Gastrocnemius medialis (tissue), 4 donors: ENCODE measurements at places on chromosomes 5 and 9. TPM values are rescaled to one million over a fixed set of nuclear protein-coding genes. Genes with fewer than 3 reads are reported as not detected.

SLC6A7 gene
- not detected for total RNA-seq

C5orf58 gene
- total RNA-seq = not detected

PHF24 gene
- total RNA-seq = not detected

FOXD4L6 gene
- not detected for total RNA-seq

SAXO1 gene
- not detected for total RNA-seq

DNA sequence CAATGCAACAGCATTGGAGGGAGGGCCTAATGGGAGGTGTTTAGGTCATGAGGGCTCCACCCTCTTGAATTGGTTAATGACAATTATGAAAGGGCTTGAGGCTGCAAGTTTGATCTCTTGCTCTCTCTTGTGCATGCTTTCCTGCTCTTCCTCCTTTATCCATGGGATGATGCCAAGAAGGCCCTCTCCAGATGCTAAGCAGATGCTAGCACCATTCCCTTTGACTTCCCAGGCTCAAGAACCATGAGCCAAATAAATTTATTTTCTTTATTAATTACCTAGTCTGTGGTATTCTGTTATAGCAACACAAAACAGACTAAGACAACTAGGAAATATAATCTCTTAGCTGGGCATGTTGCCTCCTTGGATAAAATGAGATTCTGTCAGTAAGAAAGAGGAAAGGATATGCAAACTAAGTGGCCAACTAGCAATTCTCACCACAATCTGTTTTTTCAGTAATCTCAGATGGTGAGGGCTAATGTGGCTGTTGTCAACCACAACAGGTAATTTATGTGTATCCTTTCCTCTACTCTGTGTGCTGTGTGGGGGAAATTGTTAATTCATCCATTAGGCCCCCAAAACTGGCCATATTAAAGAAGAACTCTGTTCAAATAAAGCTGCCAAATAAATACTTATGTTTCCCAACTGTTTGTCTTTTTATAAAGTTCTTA is 269.1 kb upstream of the CD180 start:
- DNase-seq = no peak
- H3K27ac ChIP-seq = no peak overlapping the region
- no peaks in the 10 kb centered on the region for H3K27me3 ChIP-seq
- H3K4me3 ChIP-seq = no peak overlapping the region
- peaks cover 17% of the 10 kb centered on the region for H3K4me1 ChIP-seq

GRCh38 chr5:73606206-73606753 is 19.7 kb upstream of the ARHGEF28 start:
- no peaks in the 10 kb centered on the region for H3K36me3 ChIP-seq
- no peaks in the 10 kb centered on the region for H3K27me3 ChIP-seq
- no peak for DNase-seq

DNA sequence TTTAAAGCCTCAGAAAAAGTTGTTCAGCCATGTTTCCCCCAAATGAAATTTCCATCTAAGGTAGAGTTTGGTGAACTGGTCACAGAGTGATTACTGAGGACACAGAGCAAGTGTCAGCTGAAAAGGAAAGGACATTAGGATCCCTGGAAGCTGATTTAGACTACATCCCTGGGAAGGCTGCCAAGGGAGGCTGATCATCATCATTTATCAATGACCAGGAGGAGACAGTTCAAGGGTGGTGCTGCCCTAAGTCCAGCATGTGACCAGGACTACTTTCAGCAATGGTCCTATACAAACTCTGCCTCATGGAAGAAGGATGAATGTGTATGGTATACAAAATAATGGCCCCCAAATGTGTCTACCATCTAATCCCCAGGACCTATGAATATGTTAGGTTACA is 120.6 kb downstream of the PIK3R1 start:
- no peak for DNase-seq
- no peak overlapping the region for H3K27ac ChIP-seq
- H3K36me3 ChIP-seq = no peaks in the 10 kb centered on the region
- no peaks in the 10 kb centered on the region for H3K4me1 ChIP-seq
- H3K4me3 ChIP-seq = no peak overlapping the region
- H3K27me3 ChIP-seq = no peaks in the 10 kb centered on the region

GRCh38 chr5:51990241-51990640 is 607.0 kb downstream of the ISL1 start:
- H3K27ac ChIP-seq = no peak overlapping the region
- H3K4me3 ChIP-seq = no peak overlapping the region
- H3K36me3 ChIP-seq = no peaks in the 10 kb centered on the region
- H3K4me1 ChIP-seq = no peaks in the 10 kb centered on the region
- DNase-seq = no peak

DNA sequence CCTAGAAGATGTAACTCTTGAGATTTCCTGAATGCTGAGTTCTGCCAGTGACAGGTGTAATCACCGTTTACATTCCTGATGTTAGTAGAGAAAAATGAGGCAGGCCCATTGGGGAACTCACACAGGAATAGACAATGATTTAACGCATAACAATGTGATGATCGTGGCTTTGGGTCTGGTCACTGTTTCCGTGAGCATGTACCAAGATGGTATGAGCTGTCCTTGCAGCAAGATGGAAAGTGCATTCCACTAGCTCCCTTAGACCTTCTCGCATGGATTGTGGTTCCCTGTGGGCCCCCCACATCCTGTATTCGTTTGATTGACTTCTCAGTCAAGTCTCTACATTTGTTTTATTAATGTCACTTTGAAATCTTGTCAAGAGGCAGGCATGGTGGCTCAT is 124.0 kb upstream of the DAP start:
- no peaks in the 10 kb centered on the region for H3K4me1 ChIP-seq
- no peak overlapping the region for H3K27ac ChIP-seq
- H3K4me3 ChIP-seq = no peak overlapping the region
- DNase-seq = no peak
- H3K36me3 ChIP-seq = no peaks in the 10 kb centered on the region
- no peaks in the 10 kb centered on the region for H3K27me3 ChIP-seq

DNA sequence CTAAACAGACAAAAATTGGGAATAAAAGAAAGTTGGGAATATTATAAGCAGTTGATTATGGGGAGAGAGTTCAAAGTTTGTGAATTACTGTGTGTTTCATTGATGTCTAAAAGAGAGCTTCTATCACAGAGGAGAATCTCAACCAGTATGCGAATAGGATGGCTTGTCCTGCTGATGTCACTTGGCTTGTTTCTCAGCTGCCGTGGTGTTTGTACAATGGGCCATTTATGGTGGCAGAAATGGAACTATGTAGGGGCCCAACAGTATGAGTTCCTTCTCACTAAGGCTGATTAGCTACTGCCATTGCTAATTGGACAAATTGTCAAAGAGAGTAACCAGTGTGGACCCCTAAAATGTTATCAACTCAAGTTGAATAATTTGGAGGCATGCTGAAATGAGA is 103.9 kb downstream of the ST8SIA4 start:
- DNase-seq = no peak
- no peaks in the 10 kb centered on the region for H3K4me1 ChIP-seq
- H3K27ac ChIP-seq = no peak overlapping the region
- no peaks in the 10 kb centered on the region for H3K27me3 ChIP-seq
- H3K36me3 ChIP-seq = no peaks in the 10 kb centered on the region

GRCh38 chr9:68545033-68545705 is 4.5 kb upstream of the TMEM252 start:
- no peak overlapping the region for H3K4me3 ChIP-seq
- DNase-seq = no peak
- no peaks in the 10 kb centered on the region for H3K27me3 ChIP-seq
- H3K36me3 ChIP-seq = no peaks in the 10 kb centered on the region
- H3K4me1 ChIP-seq = no peaks in the 10 kb centered on the region

- H3K27ac ChIP-seq = no peak overlapping the region
- H3K27me3 ChIP-seq = no peaks in the 10 kb centered on the region
- no peak for DNase-seq
- no peaks in the 10 kb centered on the region for H3K4me1 ChIP-seq
These were observed 173.2 kb upstream of the FBN2 start for GRCh38 chr5:128711216-128711615.

GRCh38 chr9:135342206-135343130 is 137.1 kb upstream of the PPP1R26 start:
- no peaks in the 10 kb centered on the region for H3K36me3 ChIP-seq
- no peak for DNase-seq
- H3K27me3 ChIP-seq = peaks cover 8% of the 10 kb centered on the region
- no peak overlapping the region for H3K4me3 ChIP-seq
- H3K4me1 ChIP-seq = no peaks in the 10 kb centered on the region

- no peaks in the 10 kb centered on the region for H3K27me3 ChIP-seq
- DNase-seq = no peak
- no peak overlapping the region for H3K4me3 ChIP-seq
- no peaks in the 10 kb centered on the region for H3K36me3 ChIP-seq
- no peak overlapping the region for H3K27ac ChIP-seq
These were observed 196.7 kb downstream of the SREK1 start for GRCh38 chr5:66340786-66341185.

GRCh38 chr9:136650021-136650420 is 12.7 kb upstream of the EGFL7 start:
- H3K27me3 ChIP-seq = no peaks in the 10 kb centered on the region
- no peaks in the 10 kb centered on the region for H3K36me3 ChIP-seq
- H3K4me1 ChIP-seq = no peaks in the 10 kb centered on the region
